ENCODE measurements at places on chromosomes 1 and 21.

DNA sequence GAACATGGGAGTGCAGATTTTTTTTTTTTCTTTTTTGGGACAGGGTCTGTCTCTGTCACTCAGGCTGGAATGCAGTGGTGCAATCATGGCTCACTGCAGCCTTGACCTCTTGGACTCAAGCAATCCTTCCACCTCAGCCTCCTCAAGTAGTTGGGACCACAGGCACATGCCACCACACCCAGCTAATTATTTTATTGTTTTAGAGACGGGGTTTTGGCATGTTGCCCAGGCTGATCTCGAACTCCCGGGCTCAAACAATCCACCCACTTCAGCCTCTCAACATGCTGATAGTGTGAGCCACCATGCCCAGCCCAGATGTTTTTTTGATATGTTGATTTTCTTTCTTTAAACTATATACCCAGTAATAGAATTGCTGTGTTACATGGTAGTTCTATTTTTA lies 57.7 kb downstream of the RGSL1 start:
- no peak for DNase-seq

DNA sequence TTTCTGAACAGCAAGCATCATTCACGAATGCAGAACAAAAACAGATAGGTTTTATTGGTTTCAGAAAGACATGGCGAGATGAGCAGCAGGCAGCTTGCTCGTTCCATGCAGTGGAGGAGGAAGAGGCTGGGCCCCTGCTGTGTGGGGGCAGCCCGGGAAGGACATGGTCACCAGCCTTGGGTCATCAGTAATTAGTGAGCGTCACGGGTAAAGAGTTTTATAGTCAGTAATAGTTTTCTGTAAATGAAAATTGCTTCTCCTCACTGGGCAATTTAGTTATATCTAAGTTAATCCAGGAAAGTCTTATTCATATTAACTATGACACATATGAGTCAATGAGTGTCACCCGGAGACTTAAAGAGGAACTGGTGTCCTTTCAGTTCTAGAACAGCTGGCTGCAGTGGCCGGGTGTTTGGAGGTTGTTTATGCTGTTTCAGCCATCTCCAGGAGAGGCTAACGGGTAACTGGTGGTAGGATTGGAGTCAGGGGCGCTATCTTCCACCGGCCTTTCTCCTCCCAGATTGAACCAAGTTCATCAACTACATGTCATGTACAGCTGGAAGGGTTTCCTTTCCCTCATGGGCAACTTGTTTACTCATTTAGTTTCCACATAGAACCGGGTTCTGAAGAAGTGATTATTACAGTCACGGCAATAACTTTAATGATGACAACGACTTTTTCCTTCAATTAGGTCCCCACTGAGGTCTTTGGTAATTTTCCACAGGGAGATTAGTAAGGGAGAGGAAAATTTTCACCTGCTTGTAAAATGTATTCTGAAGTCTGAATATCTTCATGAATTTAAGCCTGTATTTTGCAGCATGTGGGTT lies 34.6 kb upstream of the SLC45A1 start:
- no peak for DNase-seq

DNA sequence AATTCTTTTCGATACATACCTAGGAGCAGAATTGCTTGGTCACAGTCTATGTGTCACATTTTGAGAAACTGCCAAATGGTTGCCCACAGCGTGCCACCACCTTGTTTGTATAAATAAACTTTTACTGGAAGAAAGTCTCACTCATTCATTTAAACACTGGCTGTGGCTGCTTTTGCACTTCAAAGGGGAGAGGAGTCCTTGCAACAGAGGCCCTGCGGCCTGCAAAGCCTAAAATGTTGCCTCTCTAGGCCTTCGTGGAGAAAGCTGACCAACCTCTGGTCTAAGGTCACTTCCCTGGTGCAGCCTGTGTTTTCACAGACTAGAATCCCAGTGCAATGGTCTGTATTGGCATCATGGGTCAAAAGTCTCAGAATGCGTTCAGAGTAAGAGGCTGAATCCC lies 8.3 kb downstream of the RIPK4 start:
- no peak for DNase-seq

GRCh38 chr1:220983877-220984635 lies 104.8 kb downstream of the HLX start:
- DNase-seq: peak; percentile 16

DNA sequence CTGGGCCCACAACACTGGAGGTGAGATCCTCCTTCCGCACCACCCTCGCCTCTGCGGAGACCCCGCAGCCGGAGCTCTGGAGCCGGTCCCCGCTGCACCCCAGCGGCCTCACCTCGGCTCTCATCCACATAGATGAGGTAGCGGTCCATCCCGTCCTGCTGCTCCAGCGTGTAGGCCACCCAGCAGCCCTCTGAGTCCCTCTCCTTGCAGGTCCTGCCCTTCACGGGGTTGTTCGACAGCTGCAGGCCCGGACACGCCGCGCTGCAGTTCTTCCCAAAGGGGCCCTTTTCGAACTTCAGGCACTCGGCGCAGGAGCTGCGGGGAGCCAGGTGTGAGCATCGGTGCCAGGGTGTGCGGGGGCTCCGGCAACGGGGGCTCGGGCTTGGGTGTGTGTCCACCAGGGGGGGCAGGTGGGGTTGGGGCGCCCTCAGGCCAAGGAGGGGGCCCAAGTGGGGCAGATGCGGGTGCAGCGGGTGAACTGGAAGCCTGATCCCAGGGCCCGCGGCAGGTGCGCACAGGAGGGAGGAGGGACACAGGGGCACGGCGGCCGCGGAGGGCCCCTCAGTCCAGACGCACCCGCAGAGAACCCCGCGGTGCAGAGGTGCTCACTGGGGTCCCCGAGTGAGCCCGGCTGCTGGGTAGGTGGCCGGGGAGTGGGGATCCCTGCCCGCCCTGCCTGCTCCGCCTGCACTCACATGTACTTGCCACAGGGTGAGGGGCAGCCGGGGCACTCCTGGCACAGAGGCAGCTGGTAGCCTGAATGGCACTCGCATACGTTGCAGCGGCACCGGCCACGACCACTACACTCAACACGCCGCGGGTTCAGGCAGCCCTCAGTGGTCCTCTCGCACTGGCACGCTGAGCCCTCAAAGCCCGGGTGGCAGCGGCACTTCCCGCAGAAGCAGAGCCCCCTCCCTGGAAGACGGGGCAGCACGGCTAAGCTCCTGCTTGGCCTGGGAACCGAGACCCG lies 15.4 kb upstream of the PTTG1IP start:
- no peak for DNase-seq

GRCh38 chr1:236753964-236754363 lies 41.1 kb upstream of the MTR start:
- no peak for DNase-seq

DNA sequence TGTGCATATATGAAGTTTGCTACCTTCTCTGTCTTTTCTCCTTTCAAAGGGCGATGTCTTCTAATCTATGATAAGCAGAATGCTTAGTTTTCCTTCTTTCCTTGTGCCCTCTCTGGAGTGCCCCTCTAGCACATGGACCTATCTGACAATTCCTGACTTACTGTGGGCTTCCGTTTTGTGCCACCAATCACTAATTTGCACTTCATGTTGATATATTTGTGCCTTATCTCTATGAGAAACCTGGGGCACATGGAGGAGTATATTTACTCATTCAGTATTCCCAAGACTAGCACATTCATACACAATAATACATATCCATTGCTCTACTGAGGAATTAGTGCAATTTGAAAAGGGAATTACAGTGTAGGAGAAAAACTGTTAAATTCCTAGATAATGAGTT lies 197.7 kb downstream of the CTH start:
- DNase-seq: no peak

GRCh38 chr1:216705676-216706075 lies 17.6 kb downstream of the ESRRG start:
- DNase-seq: no peak

- DNase-seq: peak; percentile 79
Measured at GRCh38 chr1:6440198-6441126, 15.9 kb downstream of the ESPN start.

GRCh38 chr1:192700834-192701271 lies 64.9 kb downstream of the RGS13 start:
- no peak for DNase-seq

DNA sequence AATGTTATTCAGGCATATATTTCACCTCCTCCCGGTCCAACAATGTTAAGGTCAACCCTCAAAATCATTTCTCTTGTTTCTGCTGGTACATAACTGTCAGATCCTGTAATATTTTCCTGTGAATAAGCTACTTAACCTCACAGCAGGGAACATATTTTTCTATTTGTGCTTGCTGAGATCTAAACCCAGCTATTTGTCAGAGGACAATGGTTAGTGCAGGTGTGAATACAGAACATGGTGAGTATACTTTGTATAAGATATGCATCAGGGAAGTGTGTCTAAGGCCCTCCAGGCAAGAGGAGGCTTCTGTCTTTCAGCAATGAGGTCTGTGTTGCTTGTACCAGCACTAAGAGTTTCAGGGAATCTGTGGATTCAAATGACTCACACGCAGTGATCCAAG lies 970.6 kb downstream of the NCAM2 start:
- DNase-seq: no peak

GRCh38 chr1:8427493-8427892 lies 109.6 kb downstream of the SLC45A1 start:
- DNase-seq: no peak

DNA sequence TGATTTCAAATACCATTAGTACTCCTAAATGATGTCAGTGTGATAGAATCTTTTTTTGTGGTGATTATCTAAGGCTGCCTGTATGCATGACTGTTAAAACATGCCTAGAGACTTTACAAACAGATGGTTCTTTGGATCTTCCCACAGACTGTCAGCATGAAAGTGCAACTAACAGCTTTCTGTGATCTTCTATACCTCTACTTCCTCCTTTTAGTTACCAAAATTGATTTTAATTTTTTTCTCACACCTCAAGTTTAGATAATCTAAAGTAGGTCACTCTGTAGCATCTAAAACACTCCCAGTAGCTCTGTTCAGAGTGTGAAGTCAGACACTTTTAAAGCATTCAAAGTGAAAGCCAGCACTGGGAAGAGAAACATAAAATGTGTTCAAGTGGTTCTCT lies 534.5 kb downstream of the PTPRC start:
- DNase-seq: no peak

DNA sequence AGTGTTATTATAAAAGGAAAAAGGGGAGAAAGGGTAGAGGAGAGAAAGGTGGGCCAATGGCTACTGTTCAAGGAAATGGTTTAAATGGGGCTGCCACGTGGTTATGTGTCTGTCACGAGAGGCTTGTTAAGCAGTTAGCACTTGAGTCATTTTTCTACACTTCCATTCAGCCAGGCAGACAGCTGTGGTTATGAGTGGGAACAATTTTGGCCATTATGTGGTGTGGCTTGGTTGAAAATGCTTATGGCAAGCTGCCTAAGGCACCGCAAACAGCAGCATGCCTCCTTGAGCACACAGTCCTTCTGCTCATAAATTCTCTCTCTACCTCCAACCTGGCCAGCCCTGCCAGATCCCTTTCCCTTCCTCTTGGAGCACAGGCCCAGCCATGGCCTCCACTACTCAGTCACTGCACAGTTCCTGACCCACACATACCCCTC lies 3.2 kb upstream of the SRM start:
- no peak for DNase-seq

Measured in Caco-2 (cell line).